Stimulated activated CD8-positive, alpha-beta memory T cell treated with anti-CD3 and anti-CD28 coated beads, Interleukin-7, amount 100 ng/mL, for 1 hour (primary cell): ENCODE measurements at places on chromosomes 6 and 20.

- DNase-seq = no peak
Observed at GRCh38 chr6:113978084-113978675, 7.2 kb upstream of the HDAC2 start.

DNA sequence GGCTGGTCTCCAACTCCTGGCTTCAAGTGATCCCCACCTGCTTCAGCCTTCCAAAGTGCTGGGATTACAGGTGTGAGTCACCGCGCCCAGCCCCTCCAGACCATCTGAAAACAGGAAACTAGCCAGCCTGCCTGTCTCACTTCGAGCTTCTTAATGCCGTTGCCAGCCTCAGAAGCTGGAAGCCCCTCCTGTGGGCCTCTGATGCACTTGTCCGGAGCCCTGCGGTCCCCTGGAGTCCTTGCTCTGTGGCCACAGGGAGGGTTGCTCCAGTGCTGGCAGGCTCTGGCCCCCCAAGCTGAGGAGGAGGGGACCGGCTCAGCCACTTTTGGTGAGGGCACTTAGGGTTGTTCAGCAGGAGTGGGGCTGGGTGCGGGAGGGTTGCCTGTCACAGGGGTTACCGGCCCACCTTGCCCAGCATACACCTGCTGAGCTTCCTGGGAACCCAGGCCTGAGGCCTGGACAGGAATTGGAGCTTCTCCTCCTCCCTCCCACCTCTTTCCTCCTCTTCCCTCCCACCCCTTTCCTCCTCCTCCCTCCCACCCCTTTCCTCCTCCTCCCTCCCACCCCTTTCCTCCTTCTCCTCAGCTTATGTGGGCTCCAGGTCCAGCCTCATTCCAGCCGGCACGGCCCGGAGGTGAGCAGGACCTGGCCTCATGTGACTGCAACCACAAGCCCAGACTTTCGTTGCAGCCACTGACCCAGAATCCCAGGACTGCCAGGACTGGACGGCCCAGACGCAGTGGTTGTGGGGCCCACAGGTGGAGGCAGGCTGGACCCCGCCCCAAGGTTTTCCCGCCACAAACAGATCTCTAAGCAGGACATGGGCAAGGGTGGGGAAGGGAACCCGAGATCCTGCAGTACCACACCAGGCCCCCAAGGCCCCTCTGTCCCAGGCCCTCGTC is 9.4 kb upstream of the BIRC7 start:
- DNase-seq = no peak

- DNase-seq = no peak
Observed at GRCh38 chr6:163701762-163702161, 287.2 kb downstream of the QKI start.

GRCh38 chr20:42366626-42367025 is 748.4 kb upstream of the CHD6 start:
- DNase-seq = no peak

- DNase-seq = no peak
Observed at GRCh38 chr6:113847447-113847846, 9.7 kb upstream of the MARCKS start.

DNA sequence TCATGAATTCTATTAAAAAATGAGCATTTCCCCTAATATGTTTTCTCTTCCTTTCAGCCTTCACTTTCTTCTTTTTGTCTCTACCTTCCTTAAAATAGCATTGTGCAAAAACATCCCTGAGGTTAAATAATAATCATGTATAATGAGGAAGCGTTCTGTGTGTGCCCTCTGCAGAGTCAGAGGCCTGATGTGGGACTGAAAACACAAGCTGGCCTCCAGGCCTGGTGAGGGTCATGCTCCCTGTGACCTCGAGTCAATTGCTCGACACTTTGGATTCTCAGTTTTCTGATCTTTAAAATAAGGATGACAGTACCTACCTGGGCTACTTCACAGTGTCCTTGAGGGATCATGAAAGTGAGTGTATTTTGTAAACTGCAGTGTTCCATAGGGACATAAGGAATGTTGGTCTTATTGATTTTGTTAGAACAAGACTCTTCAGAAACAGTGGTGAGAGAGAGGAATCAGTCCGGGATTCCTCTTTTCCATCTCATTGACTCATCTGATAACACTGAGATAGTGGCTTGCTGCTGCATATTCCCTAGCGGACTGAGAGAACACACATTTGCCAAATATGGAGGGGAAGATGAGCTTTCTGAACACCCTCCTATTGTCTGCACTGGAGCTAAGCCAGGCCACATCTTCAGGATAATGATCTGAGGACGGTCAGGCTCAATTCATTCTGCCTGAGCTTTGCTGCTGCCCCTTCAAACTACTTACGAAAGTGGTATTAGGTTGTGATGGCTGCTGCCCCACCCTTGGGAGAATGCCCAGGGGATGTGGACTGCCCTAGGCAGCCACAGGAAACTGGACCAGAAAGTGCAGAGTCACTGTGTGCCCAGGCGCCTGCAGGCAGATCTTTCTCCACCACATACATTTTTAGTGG is 39.6 kb upstream of the PDE7B start:
- no peak for DNase-seq

GRCh38 chr6:99119109-99120031 is 171.6 kb upstream of the FBXL4 start:
- DNase-seq = no peak

GRCh38 chr20:48858075-48858790 is 30.4 kb upstream of the PREX1 start:
- DNase-seq = no peak

DNA sequence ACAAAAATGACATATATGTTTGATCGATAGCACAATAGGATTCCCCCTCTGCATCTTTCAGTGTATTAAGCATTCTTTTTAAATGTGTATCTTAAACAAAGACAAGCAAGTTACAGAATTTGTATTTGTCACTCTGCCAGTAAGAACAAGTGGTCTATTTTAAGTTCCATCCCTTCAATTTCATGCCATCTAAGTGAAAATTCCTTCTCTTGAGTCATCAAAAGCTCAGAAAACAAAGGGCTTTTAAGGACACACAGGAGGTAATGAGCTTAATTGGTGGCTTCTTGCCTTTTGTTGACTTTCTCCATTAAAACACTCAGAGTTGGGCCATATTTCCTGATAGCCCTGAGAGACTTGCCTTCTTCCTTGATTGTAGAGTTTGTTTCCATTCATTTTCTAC is 547.8 kb downstream of the TENT5A start:
- no peak for DNase-seq

- no peak for DNase-seq
Observed at GRCh38 chr20:54165014-54165413, 8.8 kb downstream of the CYP24A1 start.
